Activated CD8-positive, alpha-beta memory T cell treated with anti-CD3 and anti-CD28 coated beads for 1 hour (primary cell): ENCODE measurements at places on chromosomes 5 and 9.

GRCh38 chr5:177362292-177362609 is 4.5 kb downstream of the RGS14 start:
- no peak for DNase-seq

DNA sequence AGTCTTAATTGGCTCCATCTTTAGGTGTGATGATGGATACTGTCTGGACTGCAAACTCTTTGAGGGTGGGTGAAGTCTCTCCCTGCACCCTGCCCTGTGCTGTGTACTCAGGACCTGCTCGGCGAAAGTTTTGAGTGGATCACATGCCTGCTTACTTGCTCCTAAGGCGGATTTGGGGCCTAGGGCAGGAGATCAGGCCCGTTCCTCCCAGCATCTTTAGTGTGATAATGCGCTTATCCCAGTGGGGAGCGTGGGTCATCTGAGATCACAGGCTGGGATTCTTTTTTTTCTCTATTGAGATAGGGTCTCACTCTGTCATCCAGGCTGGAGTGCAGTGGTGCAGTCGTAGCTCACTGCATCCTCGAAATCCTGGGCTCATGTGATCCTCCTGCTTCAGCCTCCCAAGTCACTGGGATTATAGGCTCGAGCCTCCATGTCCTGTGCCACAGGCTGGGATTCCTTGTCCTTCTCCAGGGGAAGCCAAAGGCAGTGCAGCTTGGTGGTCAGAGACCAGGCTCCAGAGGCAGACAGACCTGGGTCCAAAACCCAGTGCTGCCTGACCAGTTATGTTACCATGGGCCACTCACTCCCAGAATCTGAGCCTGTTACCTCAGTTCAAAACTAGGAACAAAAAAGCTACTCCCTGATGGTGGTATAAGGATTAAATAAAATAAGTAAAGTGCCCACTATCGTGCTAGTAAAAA is 59.7 kb downstream of the ZNF618 start:
- DNase-seq = no peak

DNA sequence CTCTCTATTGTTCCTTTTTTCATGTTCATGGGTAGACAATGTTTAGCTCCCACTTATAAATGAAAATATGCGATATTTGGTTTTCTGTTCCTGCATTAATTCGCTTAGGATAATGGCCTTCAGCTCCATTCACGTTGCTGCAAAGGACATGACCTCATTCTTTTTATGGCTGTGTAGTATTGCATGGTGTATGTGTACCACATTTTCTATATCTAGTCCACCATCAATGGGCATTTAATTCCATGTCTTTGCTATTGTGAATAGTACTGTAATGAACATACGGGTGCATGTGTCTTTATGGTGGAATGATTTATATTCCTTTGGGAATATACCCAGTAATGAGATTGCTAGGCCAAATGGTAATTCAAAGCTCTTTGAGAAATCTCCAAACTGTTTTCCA is 392.0 kb downstream of the EFNA5 start:
- no peak for DNase-seq

DNA sequence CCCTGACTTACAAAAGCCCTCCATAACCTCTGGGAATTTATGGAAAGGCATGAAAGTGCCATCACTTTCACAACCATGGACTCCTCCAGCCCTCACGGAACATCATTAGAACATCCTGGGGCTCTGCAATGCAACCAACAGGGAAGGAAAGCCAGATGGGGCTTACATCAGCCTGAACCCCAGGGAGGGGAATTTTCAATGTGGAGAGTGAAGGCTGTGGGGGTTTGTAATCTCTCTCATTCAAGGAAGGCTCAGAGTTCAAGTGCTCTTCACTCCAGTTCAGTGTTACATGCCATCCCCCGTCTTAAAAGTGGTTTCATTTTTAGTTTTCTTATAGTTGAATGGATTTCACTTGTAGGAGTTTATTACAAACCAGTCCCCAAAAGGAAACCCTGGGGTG is 5.7 kb downstream of the SPRY4 start:
- no peak for DNase-seq

DNA sequence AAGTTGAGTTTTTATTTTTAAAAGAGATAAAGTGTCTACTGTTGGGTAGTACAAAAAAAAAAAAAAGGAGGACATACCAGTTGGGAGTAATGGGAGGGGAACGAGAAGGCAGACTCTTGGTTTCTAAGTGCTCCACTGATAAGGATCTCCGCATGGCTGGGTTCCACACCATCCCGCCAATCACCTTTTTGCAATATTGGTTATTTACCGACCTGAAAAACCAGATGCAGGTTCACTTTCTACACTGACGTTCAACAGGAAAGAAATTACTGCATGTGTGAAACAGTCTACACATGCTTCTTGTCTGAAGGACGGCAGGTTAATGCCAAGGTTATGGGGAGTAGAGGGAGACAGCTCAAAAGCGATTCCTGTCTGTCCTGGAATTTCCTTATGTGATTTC is 75.5 kb downstream of the PTPN3 start:
- no peak for DNase-seq

DNA sequence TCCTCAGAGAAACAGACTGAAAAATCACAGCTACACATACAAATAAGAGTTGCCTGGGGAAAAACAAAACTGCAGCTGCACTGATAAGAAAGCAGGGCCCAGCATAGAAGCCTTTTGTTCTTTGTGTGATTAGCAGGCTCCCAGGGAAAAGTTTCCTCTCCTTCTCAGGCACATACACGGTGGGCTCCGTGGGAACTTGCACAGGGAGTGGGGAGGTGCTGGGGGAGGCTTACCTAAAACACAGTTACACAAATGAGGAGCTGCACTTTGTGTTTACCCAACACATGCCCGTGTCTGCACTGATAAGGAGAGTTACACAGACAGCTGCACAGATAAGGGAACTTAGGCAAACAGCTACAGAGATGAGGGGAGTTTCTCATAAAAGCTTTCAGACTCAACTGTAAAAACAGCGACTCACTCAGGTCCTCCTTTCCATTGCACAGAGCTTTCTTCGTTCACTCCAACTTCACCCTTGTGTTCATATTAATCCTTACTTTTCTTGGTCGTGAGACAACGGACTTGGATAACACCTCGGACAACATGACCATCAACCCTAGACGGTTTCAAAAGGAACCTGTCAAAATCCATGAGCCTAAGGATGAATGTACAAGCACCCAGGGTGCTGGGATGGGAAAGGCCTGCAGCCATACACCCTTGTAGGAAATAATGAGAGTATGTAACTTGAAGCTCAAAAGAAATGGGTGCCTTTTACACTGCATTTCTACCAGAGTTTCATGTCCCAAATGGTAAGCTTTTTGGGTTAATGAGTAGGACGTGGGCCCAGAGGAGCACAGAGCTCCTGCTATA is 50.8 kb downstream of the SERINC5 start:
- DNase-seq = no peak

DNA sequence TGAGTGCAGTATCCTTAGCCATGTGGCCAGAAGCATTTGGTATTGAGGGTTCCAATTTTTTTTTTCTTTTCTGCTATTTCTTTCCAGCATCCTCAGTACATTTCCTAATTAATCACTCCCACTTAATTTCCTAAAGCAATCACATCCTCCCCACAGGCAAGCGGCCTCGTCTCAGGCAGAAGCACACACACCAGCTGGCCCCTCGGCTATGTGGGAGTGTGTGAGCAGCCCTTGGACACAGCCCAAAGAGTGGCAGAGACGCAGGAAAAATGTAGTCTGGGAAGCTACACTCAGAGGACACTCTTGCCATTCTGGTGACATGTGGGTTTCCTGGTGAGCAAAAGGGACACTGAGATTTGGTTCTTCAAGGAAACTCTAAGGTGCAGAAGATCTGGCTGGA is 20.7 kb downstream of the SLIT3 start:
- DNase-seq = no peak

DNA sequence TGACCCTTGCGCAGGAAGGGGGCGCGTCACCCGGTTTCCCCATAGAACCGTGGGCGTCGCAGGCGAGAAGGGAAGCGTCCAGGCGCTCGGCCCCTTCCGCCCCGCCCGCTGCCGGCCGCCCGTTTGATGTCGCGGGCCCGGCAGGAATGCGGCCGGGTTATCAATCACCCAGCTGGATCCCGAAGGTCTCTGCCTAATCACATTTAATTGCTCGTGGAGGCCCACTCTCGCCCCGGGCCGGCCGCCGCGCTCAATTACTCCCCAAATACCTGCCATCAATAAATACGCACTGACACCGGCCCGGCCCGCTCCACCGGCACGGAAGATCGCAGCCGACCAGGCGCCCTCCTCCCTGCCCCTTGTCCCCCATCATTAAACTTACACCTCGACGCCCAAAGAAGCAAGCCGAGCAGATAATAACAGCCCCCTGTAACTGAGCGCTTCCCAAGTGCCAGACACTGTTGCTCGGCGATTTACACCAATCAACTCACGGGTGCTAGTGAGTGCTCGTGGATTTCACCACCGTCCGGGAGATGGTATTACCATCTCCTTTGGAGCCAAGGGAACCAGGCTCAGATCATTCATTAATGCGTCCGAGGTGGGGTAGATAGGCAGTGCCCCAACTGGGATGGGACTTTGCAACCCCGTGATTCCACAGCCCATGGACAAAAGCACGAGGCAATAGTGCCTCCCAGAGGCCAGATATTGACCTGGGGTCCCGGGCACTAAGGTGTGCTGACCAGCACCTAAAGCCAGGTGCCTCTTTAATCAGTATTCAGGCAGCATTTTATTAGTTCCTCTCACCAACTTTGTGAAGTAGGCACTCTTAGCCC is 11.3 kb downstream of the MSX2 start:
- DNase-seq = no peak

GRCh38 chr5:104199771-104200170 is 637.2 kb upstream of the NUDT12 start:
- no peak for DNase-seq

GRCh38 chr9:99221266-99221620 is 499 bp downstream of the ALG2 start:
- DNase-seq = peak; percentile 7

- no peak for DNase-seq
These were observed 1262.2 kb downstream of the EFNA5 start for GRCh38 chr5:106408570-106408969.

- no peak for DNase-seq
These were observed 973 bp downstream of the PLPPR1 start for GRCh38 chr9:101029315-101030085.

GRCh38 chr5:177320879-177321278 is 9.2 kb upstream of the MXD3 start:
- no peak for DNase-seq

GRCh38 chr5:73619606-73620333 is 6.2 kb upstream of the ARHGEF28 start:
- DNase-seq = no peak

- DNase-seq = no peak
These were observed 42.1 kb upstream of the EEIG1 start for GRCh38 chr9:128022886-128023285.

GRCh38 chr9:125966466-125966865 is 219.3 kb downstream of the PBX3 start:
- no peak for DNase-seq

DNA sequence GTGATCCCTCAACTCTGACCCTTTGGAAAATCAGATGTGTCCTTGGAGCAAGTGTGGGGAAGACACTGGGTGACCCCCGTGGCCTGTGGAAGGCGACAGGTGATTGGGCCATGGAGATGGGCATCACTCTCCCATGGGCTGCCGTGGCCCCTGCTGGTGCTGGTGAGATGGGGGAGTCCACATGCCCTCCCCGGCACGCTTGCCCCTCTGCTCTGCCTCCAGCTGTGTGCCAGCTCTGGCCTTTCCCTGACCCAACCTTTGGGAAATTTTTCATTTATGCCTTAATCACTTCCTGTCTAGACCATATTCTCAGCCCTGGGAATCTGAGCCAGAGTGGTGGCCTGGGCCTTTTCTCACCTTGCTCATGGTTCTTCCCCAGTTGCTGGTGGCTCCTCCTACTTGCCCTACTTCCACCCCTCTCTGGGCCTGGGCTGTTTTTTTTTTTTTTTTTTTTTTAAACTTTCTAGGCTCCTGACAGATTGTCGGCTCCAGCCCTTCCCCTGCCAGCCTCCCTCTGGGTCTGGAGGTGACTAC is 56.6 kb downstream of the RGS3 start:
- DNase-seq = no peak

GRCh38 chr5:69493396-69494133 is 975 bp downstream of the OCLN start:
- no peak for DNase-seq

DNA sequence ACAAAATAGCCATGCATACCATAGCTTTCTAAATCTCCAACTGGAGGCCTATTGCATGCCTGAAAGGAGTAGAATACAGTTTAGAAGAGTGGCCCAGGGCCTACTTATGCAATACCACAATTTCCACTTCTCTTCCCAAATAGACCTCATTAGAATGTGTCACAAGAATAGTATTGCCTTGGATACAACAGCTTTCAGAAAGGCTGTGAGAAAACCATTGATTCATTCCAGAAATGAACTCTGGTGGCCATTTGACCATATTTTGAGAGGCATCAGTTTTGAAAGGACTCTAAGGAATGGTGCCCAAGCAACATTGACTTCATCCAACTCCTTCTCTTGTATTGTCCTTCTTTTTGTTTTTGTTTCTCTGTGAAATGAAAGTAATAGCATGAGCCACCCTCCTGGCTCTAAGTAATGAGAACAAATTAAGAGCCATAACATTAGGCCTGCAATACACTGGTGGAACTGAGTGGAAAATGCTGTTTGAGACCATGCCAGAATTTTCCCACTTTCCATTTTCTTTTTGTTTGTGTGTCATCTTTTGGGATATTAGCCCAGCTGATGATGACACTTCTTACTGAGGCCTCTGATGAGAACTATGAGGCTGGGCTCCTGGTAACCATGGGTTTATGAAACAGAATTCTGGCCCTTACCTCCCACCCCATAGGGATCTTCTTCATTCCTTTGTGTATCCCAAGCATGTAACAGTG is 90.2 kb downstream of the TMEM174 start:
- DNase-seq = no peak
